ENCODE measurements at places on chromosomes 3 and 15.

GRCh38 chr3:31013843-31014242, 119.4 kb upstream of the GADL1 start:
- DNase-seq, result no peak

DNA sequence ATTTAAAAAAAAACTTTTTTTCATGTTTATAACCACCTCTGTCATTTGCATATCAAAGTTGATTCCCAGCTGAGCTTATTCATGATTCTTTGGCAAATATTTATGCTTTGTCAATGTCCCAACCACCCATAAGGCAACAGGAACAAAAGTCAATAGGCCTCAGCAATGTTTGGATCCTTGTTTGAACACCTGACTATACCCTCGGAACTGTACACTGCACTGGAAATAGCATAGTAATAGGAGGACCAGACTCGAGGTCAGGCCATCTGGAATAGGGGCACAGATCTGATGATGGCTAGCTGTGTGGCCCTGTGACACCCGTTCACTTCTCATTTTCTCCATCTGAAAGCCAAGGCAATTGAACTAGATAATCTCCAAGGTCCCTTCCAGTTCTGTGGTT, 301.7 kb upstream of the ATP11B start:
- no peak for DNase-seq

DNA sequence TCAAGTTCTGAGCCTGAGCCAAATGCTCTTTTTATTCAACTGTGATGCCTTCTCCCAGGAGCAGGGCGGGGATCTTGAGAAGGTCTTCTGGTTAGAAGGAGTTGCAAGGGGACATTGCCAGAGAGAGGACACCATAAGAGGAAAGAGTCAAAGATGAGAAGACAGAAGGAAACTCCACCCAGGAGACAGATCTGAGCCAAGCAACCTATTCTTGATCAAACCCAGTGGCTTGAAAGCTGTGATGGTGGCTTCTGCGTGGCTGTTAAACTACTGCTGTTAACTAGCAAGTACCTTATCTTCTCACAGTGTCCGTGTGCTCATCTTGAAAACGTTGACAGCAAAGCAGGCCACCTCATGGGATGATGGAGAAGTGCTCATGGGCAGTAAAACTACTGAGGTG, 19.8 kb upstream of the AGBL1 start:
- DNase-seq, result no peak

- DNase-seq, result no peak
These were observed 37.5 kb downstream of the ZXDC start for GRCh38 chr3:126438186-126438585.

GRCh38 chr3:130412991-130413560, 67.6 kb downstream of the COL6A5 start:
- no peak for DNase-seq

DNA sequence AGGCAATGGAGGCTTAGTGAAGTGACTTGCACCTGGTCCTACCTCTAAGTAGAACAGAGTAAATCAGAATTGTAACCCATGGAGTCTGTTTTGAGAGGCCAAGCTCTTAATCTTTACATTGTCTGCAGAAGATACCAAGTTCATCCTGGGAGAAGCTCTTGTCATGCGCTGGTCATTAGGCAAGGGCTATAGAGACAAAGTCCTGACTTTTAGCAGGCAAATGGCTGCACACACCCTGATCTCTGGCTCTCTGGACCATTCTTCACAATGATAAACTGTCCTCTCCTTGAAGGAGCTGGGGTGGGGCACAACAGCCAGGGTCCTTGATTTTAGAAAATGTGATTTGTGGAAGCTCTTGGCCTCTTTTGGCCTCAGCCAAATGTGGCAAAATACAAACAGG, 65.4 kb downstream of the MCTP2 start:
- DNase-seq, result no peak

DNA sequence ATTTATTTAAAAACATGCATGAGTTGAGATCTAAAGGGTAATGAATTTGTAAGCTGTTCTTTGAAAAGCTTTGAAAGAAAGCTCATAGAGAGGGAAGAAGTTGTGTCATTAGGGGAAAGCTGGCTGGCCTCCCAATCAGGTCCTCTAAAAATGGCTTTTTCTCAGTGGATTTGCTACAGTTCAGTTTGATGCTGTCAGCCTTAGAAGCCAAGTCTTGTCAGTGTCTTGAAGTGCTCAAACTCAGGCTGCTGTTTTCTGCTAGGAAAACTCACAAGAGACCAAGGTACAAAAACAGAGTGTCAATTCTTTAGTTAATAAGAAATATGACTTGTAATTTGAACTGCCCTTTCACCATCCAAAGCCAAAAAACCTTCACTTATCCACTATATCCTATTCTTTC, 243.8 kb downstream of the OTOL1 start:
- DNase-seq, result no peak

- DNase-seq, result no peak
These were observed 12.1 kb upstream of the MAP3K13 start for GRCh38 chr3:185350841-185351240.

DNA sequence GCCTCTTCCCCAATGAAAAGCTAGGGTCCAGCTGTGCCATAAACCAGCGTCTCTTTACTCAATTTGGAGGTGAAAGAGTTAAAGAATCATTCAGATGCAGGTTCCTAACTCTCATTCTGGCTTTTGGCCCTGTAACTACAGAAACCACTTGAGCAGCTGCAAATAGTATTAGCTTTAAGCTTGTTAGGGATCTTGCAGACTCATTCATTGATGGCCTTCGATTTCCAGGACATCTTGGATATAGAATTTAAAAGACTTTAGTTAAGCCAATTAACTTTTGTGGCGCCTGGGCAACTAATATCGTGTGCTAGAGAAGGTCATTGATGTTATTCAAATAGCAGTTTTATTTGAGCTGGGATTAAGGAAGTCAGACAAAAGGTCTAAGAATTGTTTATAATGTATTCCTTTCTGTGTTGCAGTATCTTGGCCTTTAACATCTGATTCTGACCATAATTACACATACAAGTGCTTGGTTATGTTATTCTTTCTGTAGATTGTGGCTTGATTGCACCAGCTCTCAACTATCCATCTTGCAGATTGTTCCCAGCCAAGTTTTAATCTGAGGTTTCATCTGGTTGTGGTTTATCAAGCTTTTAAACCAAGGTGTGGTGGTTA, 185.3 kb downstream of the CACNA2D3 start:
- DNase-seq, result no peak

GRCh38 chr3:156539051-156539450, 15.9 kb downstream of the SSR3 start:
- no peak for DNase-seq

- DNase-seq, result no peak
These were observed 112.5 kb downstream of the CPNE4 start for GRCh38 chr3:131922356-131922755.

GRCh38 chr3:22608093-22608492, 595.0 kb upstream of the UBE2E2 start:
- no peak for DNase-seq

- no peak for DNase-seq
These were observed 396.6 kb downstream of the SOX2 start for GRCh38 chr3:182108371-182108770.
